ENCODE measurements at places on chromosomes 2 and 18.

DNA sequence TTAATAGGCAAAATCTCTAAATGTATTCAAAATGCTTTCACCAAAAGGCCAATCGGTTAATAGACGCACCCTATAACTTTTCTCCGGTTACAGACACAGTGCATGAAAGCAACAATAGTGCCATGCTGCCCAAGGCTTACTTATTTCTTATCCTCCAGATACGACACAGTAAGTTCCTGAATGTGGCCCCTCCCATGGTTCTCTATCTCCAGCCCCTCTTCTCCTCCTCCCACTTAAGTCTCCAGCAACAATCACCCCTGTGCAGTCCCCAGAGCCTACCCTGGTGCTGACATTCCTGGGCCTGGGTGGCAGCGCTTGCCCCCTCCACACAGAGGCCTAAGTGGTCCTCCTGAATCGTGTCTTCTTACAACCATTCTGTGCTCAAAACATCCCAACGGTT is 3.6 kb downstream of the KIDINS220 start:
- no peak for DNase-seq

- DNase-seq, result no peak
Observed at GRCh38 chr2:44940732-44941464, 604 bp upstream of the SIX3 start.

- no peak for DNase-seq
Observed at GRCh38 chr2:28447943-28448792, 47.7 kb upstream of the PLB1 start.

GRCh38 chr2:29218071-29218470 is 102.9 kb downstream of the CLIP4 start:
- no peak for DNase-seq

DNA sequence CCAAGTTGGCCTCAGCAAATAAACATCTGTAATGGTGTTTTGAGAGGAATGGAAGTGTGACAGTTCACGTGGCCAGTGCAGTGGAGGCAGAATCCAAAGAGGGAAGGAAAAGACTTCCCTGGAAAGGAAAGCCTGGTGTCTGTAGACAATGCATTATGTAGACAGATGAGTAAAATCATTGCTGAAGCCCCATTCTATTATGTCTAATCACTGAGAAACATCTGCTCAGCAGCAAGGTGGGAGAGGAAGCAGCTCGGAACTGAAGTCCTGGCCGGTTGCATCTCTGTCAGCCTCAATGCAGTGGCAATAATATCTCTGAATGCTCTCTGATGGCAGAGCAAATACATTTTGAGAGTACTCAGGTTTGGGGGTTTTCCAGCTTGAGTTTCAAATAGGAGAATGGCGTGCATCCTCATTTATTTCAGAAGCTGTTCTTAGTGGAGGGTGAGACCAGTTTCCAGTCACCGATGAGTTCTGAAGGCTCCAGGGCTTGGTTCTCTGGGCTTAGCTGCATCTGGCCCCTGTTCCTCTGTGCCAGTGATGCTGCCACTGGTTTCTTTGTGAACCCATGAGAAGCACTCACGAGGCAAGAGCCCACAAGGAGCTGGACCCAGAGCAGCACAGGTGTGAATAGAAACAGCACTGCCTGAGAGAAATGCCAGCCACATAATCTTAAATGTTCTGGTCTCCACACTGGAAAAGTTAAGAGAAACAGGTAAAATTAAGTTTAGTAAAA is 63.3 kb downstream of the RPIA start:
- DNase-seq, result no peak

DNA sequence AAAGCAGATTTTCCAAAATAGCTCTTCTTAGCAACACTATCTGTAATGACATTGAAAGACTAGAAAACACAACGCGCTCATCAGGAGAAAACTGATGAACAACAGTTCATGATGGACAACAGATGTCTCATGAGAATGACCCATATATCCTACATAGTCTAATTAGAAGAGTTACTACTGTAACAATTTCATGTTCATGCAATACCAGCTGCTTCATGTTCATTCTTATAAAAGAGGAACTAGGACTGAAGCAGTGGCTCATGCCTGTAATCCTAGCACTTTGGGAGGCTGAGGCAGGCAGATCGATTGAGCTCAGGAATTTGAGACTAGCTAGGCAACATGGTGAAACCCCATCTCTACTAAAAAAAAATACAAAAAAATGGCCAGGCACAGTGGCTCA is 22.7 kb downstream of the TRAPPC8 start:
- DNase-seq, result no peak

GRCh38 chr2:173989160-173989883 is 24.1 kb upstream of the SP3 start:
- no peak for DNase-seq

DNA sequence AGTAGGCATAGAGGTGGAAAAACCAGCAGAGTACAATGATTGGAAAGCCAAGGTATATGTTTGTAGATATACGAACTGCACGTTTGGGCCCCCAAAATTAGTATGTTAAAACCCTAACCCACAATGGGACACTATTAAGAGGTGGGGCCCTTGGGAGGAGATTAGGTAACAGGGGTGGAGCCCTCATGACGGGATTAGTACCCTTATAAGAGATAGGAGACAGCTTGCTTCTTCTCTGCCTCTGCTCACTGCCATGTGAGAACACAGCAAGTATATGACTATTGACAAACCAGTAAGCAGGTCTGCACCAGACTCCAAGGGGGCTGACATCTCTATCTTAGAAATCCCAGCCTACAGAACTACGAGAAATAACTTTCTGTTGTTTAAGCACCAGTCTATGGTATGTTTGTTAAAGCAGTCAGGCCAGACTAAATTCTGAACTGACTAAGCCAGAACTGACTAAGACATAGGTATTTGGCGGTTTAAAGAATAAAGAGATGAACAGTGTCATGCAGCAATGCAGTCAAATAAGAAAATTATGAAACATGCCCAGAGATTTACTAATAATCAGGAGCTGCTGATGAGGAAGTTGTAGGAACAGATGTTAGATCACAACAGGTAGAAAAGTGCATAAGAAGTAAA is 182.9 kb downstream of the DYM start:
- no peak for DNase-seq

DNA sequence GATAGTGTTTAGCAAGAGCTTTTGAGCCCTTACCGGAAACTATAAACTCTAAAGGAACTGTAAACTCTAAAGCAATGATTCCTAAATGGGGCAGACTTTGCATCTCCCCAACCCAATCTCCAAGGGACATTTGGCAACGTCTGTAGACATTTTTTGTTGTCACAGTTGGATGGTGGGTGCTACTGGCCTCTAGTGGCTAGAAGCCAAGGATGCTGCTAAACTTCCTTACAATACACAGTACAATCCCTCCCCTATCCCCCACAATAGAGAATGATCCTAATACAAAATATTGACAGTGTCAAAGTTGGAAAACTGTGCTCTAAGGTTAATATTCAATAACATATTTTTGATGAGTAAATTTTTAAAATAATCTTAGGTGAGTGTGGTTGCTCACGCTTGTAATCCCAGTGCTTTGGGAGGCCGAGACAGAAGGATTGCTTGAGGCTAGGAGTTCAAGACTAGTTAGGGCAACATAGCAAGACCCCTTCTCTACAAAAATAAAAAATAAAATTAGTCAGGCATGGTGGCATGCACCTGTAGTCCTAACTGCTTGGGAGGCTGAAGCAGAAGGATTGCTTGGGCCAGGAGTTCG is 66.7 kb downstream of the PTPN4 start:
- no peak for DNase-seq

DNA sequence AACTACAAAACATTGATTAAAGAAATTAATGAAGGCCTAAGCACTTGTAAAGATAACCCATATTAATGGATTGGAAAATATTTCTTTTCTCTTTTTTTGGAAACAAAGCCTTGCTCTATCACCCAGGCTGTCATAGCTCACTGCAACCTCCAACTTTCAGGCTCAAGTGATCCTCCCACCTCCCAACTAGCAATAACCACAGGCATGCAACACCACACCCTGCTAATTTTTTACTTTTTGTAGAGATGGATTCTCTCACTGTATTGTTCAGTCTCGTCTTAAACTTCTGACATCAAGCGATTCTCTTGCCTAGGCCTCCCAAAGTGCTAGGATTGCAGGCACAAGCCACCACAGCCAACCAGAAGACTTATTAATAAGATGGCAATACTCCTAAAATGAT is 73.4 kb upstream of the NDUFV2 start:
- no peak for DNase-seq

GRCh38 chr2:156006721-156007618 is 325.6 kb downstream of the NR4A2 start:
- no peak for DNase-seq

DNA sequence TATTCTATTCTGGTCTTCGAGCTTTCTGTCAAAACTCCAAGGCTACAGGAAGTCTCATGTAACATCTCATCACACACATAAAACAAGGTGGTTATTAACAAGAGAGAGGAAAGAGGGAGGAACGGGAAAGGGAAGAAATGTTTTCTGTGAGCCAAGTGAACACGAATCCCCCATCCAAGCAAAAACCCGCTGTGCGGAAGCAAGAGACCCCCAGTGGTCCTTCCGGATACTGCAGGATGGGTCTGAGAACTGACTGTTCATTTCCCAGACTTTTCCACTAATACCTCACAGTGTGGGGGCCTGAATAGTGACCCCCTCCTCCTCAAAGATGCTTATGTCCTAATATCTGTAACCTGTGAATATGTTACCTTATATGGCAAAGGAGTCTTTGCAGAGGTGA is 19.0 kb upstream of the DIPK1C start:
- DNase-seq, result no peak

- DNase-seq, result no peak
Observed at GRCh38 chr2:174777347-174778084, 13.2 kb upstream of the CHRNA1 start.

- no peak for DNase-seq
Observed at GRCh38 chr18:24112874-24113615, 25.8 kb upstream of the CABYR start.

GRCh38 chr2:2809771-2810170 is 478.7 kb upstream of the MYT1L start:
- DNase-seq, result no peak

DNA sequence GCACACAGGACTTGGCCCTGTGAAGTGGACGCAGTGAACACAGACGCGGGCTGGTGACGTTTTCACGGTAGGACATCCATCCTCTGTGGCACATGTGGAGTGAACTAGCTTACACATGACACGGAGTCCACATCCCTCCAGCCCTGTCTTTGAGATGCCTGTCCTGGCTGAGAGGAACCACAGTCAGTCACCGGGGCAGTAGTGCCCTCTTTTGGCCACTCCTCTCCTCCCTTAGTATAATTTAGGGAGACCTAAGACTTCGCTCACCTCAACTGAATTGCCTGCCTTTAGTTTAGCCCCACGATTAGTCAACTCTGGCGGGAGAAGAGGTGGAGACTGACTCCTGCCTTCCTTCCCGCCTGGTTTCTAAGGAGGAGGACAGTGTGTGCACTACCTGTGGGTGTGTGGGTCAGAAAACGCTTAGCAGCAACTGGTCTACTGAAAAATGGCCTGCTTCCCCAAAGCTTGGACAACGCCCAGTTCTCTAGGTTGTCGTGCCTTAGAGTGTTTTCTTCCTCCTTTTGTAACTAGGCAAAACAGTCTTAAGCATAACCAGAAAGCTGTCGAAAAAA is 70.6 kb downstream of the MBP start:
- DNase-seq, result no peak

DNA sequence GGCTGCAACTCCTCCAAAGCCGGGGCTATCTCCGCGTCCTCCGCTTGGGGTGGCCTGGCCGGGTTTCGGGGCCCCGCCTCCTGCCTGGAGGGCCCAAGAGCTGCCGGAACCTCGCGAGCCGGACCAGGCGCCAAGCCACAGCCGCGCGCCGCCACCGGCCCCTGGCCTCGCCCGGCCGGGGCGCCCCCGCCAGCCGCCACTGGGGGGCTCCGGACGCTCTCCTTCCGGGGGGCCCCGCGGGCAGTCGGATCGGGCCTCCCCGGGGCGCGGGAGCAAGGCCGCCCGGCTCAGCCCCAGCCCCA is 17.4 kb upstream of the HAAO start:
- DNase-seq, result no peak

DNA sequence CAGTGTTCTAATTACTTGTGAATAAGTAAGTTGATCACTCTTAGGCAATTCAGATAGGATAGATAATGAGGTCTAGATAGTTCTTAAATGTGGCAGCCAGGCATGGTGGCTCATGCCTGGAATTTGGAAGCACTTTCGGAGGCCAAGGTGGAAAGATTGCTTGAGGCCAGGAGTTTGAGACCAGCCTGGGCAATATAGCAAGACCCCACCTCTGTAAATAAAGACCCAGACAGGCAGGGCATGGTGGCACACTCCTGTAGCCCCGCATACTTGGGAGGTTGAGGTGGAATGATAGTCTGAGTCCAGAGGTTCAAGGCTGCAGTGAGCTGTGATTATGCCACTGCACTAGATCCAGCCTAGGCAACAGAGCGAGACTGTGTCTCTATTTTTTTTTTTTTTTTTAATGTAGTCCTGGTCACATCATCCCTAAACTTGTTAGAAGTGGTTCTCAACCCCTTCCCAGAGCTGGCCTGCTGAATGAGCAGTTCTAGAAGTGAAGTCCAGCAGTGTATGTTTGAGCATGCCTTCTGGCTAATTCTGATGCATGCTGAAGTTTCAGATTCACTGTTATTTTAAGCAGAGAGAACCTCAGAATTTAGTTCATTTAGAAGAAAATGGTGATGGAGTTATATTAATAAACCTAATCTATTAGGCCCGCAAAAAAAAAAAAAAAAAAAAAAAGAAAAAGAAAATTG is 306.2 kb downstream of the PRKCE start:
- DNase-seq, result no peak

DNA sequence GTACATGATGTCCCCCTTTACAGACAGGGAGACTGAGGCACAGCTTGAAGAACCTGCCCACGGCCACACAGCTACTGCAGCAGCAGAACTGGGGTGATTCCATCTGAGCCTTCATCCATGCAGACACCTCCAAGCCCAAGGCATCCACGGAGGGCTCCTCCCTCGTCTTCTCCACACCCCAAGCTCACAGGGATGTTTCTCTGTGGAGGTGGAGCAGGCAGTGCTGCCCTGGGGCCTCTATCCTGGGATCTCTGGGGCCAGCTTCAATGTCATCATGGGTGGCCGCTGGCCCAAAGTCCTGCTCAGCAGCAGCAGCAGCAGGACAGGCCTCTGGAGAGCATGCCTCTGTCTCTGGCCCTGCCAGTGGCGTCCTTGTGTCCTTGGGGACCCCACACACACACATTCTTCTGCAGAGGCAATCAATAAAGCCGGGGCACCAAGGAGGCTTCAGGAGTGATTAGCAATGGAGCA is 31.2 kb downstream of the ADI1 start:
- DNase-seq, result no peak

GRCh38 chr2:227010433-227010832 is 153.6 kb downstream of the COL4A4 start:
- DNase-seq, result no peak

Measured in stimulated activated CD8-positive, alpha-beta memory T cell treated with anti-CD3 and anti-CD28 coated beads, Interleukin-4, amount 100 ng/mL, for 4 hours (primary cell).